ENCODE measurements at places on chromosomes 2 and 18.

DNA sequence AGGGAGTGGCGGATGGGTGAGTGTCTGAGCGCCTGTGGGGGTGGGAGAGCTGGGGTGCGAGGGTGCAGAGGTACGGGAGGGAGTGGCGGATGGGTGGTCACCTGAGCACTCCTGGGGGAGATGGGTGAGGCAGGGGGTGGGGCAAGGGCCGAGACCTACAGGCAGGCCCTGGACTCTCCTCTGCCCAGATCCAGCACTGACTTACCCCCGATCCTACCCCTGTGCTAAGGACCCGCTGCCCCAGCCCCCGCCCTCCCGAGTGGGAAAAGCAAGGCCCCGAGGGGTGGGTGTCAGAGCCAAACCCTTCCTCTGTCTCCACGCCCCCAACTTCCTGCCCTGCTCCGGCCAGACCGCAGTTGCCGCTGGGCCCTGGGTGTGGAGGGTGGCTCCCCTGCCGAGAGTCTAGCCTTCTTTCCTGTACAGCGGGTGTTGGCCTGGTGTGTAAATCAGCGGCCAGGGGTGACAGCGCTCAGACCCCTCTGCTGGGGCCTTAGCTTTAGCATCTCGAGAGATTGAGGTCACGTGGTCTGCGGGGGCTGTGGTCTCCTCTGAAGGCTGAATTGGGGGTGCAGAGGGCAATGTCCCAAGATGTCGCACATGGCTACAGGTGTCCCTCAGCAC lies 12.5 kb downstream of the BOK start:
- DNase-seq, result no peak

DNA sequence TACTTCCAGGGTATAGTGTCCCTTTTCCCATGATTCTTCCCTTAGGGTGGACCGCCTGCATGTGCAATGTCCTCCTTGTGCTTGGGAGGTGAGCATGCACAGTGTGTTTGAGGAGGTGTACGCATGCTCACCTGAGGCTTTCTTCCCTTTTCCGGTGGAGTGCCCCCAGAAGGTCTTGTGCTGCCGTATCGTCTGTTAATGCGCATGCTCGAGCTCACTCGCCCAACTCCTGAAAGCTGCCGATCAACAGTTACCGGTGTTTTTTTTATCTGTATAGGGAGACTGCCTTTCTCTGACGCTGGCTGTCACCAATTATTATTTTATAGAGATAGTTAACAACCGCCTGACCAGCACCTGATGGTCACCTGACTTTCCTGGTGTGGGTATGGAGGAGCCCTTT lies 458.8 kb upstream of the MEX3C start:
- DNase-seq, result no peak

DNA sequence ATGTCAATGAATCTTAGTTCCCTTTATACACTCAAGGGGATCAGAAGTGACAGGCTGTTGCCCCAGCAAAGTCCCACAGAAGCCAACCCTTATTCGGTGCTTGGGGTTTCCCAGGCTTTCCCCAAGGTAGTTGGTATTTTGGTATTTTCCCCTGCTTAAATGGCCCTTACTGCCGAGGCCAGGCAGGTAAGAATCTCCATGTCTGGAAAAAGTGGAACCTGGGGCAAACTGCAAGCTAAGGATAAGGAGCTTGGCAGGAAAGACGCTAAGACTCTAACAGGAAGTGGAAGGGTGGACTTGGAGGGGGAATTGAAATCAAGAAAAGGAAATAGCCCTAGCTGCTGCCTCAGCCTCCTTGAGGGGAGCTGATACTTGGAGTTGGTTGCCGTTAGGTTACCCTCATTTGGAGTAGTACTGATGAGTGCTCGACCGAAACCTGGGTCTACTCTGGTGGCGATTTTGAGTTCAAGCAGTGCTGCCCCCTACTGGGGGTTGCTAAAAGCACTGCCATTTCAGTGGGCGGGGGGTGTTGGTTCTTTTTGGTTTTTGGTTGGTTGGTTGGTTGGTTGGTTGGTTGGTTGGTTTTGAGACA lies 3.3 kb upstream of the GPBAR1 start:
- peak; percentile 33 for DNase-seq

- no peak for DNase-seq
Observed at GRCh38 chr18:77234504-77235365, 14.9 kb upstream of the GALR1 start.

- no peak for DNase-seq
Observed at GRCh38 chr2:11446733-11447248, 19.2 kb downstream of the E2F6 start.

- no peak for DNase-seq
Observed at GRCh38 chr18:48656176-48656575, 117.3 kb downstream of the CTIF start.

GRCh38 chr2:184562532-184562931 lies 35.8 kb upstream of the ZNF804A start:
- no peak for DNase-seq

DNA sequence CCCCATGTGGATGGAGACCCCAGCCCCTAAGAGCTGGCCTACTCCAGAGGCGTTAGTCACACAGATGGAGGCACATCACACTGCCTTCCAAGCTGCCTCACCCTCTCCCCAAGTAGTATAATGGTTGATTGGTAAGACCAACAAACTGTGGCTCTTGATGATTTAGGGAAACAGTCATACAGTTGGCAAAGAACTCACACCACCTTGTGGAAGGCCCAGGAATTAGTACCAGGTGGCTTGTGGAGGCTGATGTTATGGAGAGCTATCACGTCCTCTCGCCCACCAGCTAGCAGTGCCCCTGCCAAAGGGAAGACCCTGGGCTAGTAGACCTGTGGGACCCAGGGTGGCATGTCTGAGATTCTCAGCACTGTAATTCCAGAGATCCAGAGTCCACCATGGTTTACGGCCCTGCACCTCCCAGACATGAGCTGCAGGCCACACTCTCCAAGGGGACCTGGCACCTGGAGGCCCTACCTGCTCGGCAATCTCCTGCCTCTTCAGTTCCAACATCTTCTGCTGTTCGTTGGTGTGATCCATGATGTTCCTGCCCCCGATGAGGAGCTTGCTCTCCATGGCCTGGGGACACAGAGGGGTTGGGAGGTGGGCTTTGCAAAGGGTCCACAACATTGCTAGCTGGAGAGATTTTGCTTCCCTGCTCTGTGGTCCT lies 26.3 kb downstream of the KIF3C start:
- no peak for DNase-seq

GRCh38 chr2:24888177-24888576 lies 31.9 kb downstream of the ADCY3 start:
- no peak for DNase-seq

- no peak for DNase-seq
Observed at GRCh38 chr2:10035633-10036032, 7.7 kb upstream of the KLF11 start.

- no peak for DNase-seq
Observed at GRCh38 chr2:102357937-102358336, 2.3 kb downstream of the IL18R1 start.

DNA sequence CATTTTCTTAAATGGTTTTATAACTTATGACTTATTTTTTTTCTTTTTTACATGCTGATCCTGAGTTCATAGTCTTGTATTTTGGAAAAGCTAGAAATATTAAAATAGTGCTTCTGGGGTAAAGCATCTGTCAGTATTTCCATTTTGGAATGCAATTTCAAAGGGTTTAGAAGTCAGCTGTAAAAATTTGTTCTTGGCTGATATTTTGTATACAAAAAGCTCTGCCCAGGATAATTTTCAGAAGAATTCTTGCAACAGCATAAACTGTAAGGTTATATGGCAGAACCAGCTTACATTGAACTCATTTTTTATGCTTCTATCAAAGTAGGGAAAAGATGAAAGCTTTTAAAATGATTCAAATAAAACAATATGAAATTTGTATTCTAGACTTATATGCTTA lies 97.4 kb downstream of the DIS3L2 start:
- DNase-seq, result no peak

DNA sequence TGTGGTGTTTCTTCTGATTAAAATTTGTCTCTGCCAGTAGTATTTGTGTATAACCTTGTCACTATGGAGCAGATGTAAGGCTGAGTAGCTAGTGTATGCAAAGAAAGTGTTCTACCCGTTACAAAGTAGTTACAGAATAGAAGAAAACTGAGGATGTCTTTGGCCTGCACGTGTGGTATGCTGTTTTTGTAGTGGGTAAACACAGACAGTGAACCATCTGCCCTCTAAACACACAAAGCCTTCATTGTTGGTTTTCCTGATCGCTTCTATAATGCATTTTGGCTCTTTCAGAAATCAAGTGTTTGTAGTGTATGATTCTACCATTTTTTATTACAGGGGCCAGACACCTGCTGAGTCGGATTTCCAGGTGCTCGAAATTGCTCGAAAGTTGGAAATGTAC lies 61.5 kb downstream of the FARP2 start:
- DNase-seq, result no peak

GRCh38 chr2:180124273-180125139 lies 117.4 kb upstream of the CWC22 start:
- DNase-seq, result no peak

DNA sequence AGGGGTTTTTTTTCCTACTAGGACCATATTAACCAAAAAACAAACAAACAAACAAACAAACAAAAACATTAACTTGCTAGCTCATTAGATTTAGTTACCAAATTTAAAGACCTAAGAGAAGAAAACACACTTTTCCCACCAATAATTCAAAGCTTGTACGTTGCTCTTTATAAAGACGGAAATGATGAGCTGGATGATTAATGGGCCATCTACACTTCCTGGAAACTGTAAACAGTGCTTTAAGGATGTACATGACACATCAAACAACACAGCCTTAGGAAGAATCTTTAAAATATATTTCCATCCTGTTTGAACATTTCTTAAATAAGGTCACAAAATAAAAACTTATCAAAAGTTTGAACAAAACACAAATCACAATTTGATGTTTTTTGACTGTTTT lies 982 bp downstream of the BMP10 start:
- DNase-seq, result no peak

DNA sequence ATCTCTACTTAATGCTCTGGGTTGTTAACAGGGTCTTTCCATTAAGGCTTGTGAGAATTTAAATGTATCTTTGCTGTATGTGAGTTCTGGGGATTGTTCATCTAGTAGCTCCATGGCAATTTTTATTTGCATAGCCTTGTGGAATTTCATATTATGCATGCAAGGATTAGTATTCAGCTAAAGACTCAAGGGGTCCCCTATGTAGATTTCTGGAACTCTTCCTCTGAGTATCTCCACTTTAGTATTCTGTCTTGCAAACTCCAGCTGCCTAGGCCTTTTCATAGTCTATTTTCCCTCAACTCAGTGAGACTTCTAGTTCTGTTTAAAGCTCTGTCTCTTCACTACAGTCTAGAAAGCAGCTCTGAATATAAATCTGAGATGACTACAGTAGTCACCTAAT lies 304.6 kb upstream of the REV1 start:
- no peak for DNase-seq

- DNase-seq, result no peak
Observed at GRCh38 chr18:33316146-33316587, 124.4 kb downstream of the CCDC178 start.

DNA sequence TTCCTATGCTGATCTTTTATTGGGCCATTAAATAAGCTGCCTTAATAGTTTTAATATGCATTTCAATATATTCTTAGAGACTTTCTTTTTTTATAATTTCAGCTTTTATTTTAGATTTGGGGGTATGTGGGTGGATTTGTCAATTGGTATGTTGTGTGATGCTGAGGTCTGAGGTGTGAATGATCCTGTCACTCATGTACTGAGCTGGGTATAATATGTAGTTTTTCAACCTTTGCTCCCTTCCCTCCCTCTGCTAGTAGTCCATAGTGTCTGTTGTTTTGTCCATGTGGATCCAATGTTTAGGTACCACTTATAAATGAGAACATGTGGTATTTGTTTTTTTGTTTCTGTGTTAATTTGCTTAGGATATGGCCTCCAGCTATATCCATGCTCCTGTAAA lies 35.5 kb upstream of the PROKR1 start:
- DNase-seq, result no peak

DNA sequence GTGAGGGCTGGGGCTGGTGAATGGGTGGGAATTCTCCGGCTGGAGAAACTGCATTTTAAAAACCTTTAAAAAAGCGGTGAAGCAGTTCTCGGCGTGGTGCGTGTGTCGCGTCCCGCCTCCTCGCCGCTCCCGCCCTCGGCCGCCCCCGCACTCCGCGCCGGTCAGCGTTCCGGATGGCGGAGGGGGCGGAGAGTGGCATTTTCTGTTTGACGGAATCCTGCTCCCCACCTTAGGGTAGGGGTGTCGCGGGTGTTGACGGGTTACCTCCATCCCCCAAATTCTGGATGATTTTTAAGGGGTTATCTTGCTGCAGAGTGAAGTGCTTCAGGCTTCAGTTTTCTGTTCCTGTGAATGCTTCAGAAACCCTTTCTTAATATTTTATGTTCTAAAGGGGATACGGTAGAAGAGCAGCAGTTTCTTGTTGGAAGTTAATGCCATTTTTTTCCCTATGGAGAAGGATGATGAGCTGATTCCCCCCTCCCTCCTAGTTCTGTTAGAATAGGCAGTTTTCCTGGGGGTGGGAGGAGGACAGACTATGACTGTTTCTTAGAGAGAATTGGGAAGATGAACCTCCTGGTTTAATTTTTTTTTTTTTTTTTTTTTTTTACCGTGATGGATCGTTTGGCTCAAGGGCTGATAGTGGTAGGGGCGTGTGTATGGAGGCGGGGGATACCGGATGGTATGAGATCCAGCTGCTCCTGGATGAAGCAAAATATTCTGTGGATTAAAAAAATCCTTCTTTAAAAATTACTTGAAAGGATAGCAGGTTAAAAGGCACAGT lies 756 bp downstream of the ABI2 start:
- DNase-seq, result peak; percentile 29

DNA sequence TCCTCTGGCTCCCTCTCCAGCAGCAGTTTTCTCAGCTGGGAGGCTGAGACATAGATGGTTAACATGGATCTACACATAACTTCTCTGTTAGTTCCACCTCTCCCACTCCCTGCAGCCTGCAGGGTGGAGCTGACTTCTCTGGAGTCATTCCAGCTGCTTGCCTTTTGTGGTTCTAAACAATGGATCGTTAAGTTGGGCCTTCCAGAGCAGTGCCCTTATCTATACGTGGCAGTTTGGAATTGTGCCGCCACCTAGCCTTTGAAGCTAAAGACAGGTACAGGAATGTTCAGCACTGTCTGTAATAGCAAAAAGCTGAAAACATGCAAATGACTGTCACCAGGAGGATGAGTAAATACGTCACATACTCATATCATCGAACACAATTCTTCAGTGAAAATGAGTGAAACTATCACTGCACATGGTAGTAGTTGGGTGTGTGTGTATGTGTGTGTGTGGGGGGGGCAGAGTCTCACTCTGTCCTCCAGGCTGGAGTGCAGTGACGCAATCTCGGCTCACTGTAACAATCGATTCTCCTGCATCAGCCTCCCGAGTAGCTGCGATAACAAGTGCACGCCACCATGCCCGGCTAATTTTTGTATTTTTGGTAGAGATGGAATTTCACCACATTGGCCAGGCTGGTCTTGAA lies 50.3 kb downstream of the SH2D6 start:
- DNase-seq, result no peak

- no peak for DNase-seq
Observed at GRCh38 chr2:113283704-113284284, 5.1 kb upstream of the PAX8 start.

DNA sequence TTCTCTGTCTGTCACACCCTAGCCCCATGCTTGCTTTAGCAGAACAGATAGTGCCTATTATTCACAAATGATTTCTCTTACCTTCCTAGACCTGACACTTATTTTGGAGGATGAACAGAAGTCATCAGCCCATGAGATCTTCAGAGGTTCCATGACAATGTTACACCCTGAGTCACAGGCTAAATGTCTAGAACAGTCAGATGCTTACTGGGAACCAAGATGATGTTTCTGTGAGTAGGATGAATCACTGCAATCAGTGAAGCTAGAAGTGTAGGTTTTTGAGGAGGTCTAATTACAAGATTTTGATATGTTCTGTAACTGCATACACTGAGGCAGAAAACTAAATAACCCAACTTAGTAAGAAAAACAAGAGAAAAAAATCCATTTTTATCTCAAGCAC lies 123.0 kb upstream of the THUMPD2 start:
- DNase-seq, result no peak
